ENCODE measurements at places on chromosomes 1 and 21.

DNA sequence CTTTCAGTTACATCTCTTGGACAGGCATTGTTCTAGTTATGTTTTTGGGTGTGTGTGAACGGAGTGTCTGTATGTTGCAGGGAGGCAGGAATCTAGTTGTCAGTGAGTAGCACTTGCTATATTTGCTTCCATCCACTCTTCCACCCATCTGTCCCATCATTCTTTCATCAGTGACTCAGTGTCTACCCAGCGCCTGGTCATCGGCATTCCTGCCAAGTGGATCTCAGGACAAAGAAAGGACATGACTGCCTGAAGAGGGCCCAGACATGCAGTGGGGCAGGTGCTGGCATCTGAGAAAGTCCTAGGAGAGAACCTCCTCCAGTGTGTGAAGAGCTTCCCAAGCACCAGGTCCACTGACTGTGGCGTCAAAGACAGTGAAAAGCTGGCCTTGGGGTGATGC is 27.3 kb upstream of the MAGOH start:
- DNase-seq, result no peak

DNA sequence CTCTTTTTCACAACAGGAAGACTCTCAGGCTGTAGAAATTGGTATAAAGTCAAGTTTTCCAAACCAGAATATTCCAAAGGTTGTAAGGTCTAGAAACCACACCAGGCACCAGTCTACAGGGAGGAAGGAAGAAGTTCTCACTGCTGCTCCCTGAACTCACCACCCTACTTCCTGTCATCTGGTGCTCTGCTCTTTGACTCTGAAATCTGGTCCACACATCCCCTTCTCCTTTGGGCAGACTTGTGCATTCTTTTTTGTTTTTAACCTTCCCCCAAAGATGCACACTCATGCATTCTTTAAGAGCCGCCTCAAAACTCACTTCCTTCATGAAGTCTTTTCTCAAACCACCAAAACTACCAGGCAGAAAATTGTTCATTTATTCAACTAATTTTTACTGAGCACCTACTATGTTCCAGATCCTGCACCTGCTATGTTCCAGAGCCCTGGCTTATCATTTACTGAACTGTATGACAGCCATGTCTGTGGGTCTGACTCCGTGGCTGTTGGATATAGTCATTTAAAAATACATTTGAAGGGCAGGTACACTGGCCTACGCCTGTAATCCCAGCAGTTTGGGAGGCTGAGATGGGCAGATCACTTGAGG is 30.1 kb upstream of the EPS15 start:
- no peak for DNase-seq

GRCh38 chr21:25515484-25516405 is 91.5 kb downstream of the MRPL39 start:
- DNase-seq, result no peak

DNA sequence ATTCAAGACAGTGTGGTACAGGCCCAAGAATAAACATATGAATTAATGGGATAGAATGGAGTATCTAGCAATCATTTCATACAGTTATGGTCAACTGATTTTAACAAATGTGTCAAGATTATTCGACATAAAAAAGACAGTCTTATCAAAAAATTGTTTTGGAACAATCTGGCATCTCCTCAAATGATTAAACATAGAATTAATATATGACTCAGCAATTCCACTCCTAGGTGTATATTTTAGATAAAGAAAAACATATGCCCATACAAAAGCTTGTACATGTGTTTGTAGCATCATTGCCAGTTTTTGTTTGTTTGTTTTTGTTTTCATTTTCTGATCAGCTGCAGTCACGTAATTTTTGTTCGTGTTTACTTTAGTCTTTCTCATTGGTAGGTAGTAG is 1188.3 kb downstream of the BRINP3 start:
- DNase-seq, result no peak

DNA sequence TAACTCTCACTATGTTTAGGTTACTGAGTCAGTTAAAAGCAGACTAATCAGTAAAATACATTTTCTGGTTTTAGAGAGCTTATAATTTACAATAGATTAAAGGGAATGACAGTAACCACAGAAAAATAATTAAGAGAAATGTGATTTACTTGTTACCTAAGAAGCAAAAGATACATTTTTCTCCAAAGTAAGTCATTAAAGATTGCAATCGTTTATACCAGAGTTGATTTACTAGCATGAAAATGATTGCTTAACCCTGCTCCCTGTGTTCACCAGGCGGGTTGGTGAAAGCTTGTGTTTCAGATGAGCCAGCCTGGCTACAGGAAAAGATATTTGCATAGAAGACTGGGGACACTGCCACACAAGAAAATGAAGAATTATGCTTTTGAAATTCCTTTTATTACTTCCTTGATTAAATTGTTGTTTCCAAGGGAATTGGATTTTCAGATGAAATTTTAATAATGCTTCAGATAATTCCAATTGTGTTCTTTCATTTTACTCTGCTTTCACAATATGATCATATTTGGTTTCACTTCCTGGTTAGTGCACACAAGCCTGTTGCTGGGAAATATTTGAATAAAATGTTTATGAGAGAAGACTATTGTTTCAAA is 27.9 kb downstream of the LRRC8B start:
- DNase-seq, result no peak

GRCh38 chr1:77347646-77348045 is 65.8 kb downstream of the AK5 start:
- no peak for DNase-seq

GRCh38 chr1:168000656-168001055 is 63.8 kb upstream of the MPC2 start:
- no peak for DNase-seq

DNA sequence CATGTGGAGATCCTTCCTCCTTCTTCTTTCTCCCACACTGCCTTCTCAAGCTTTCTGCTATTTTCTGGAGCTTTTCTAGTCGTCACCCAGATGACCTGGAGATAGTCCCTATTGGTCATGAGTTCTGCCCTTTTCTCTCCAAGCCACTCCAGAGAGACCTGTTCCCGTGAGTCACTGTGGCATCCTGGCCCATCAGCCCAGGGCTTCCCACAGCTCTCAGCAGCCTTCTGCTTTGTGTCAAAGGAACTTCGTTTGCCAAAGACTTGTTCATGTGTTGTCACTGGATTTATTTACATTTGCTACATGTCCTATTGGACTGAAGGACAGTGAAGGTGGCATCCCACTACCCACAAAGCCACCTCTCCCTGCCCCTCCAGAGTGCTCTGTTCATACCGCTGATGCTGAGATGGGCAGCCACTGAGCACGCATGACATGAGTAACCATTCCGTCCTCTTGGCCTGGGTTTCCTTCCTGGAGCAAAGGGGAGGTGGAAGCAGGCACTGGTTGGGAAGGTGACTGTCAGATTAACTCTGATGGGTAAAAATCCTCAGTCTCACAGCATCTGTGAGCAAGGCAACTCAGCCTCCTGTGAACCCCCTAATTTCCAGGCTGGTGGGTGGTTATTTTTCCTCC is 119.2 kb downstream of the EDEM3 start:
- no peak for DNase-seq

DNA sequence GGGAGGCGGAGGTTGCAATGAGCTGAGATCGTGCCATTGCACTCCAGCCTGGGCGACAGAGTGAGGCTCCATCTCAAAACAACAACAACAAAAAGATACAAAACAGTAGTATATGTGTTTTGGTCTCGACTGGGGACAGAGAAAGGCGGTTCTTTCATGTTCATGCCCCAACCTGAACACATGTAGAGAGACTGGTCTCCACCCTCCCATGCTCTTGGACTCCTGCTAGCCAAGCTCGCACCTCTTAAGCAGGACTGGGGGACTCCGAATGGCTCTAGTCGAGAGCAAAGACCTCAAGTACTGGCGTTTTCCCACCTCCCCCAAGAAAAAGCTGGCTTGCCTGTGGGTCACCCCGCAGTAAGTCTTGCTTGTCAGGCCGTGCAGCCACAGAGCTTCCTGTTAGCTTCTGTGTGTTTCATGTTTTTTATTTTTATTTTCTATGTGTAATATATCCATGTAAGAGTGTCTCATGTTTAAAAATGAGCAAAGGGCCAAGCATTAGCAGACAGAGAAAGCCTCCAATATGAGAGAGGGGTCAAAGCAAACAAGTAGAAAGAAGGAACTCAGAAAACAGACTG is 91.6 kb downstream of the SCCPDH start:
- DNase-seq, result no peak

DNA sequence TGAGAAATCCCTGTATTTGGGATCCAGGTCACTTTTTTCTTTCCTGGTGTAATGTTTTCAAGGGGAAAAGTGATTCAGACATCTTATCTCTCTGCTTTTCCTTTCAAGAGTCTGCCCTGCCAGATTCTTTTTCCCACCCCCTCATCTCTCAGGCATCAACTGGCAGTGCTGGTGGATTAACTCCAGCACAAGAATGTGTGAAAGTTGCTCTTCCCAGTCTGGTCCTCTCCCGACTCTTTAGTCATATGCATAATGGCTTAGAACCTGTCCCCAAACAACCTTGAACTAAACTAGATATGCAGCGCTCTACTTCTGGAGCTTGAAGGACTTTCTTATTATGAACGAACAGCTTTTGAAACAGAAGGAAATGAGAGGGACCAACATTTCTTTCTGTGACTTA is 88.5 kb downstream of the SLC44A5 start:
- DNase-seq, result no peak

DNA sequence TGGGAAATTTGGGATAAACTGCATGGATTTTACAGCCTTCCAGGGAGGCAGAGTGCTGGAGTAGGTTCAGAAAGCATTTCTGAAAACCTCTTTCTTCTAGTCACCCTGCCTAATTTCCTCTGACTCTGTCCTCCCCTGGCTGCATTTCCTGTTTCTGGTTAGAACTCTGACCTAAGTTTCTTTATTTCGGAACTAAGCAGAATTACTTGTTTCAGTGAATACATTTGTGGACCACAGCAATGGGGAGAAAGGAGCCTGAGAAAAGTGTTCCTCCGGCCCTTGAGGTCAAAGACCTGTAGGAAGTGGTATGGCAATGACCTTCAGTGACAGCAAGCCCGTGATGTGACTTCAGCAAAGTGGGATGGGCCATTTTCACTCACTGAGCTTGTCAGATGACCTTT is 173.4 kb upstream of the RUNX1 start:
- peak; percentile 32 for DNase-seq

- no peak for DNase-seq
These were observed 247.0 kb downstream of the USP25 start for GRCh38 chr21:15976807-15977206.

GRCh38 chr1:43466403-43466802 is 12.7 kb upstream of the HYI start:
- no peak for DNase-seq

DNA sequence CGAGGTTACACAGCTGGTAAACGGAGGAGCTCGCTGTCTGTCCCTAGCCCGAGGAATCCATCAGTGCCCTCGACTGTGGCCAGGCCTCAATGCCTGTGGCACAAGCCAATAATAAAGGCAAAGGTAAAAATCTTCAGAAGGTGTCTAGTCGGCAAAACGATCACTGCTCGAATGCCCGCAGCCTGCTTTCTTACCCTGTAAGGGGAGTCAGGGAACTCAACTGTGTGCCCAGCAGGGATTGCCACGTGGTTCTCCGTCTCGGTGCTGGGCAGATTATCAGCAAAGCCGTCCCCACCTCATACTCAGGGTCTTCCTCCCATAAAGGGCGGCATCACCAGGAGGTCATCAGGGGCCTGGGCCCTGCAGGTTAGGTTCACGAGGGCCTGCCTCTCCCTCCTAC is 103.4 kb downstream of the PAX7 start:
- DNase-seq, result no peak

DNA sequence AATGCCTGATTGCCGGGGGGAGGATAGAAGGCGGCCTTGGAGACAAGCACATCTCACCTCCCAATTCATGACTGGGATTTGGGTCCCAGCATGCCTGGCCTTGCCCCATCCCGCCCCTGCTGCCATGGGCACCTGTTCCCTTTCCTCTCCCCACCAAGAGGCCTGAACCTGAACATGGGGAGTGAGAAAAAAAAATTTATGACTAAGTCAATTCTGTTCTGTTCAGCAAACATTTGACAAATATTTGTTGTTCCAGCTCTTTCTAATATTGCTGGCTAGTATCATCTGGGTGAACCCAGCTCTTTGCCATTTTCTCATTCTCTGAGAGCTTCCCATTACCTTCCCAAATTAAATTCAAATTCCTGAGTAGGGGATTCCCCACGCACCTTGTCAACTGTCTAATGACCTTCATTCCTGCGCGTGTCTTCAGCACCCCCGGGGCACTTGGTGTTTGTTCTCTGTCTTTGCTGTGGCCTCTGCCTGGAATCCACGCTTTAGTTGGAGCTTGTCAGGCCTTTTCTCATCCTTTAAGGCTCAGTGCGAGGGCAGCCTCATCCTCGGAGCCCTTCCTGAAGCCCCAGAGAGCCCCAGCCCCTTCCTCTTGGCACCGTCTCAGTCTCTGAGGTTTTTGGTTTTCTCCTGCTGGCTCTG is 42.8 kb downstream of the ARHGEF10L start:
- DNase-seq, result no peak

- DNase-seq, result no peak
These were observed 610 bp downstream of the DRAXIN start for GRCh38 chr1:11691928-11692711.

- DNase-seq, result no peak
These were observed 55.0 kb upstream of the PTGFRN start for GRCh38 chr1:116854716-116855115.

GRCh38 chr1:93579891-93580290 is 101.7 kb downstream of the BCAR3 start:
- DNase-seq, result no peak

- DNase-seq, result no peak
These were observed 10.6 kb downstream of the ACTL8 start for GRCh38 chr1:17765444-17766411.

GRCh38 chr1:77430966-77431690 is 149.3 kb downstream of the AK5 start:
- DNase-seq, result peak; percentile 57

- no peak for DNase-seq
These were observed 11.1 kb downstream of the PDZK1 start for GRCh38 chr1:145695821-145696629.

DNA sequence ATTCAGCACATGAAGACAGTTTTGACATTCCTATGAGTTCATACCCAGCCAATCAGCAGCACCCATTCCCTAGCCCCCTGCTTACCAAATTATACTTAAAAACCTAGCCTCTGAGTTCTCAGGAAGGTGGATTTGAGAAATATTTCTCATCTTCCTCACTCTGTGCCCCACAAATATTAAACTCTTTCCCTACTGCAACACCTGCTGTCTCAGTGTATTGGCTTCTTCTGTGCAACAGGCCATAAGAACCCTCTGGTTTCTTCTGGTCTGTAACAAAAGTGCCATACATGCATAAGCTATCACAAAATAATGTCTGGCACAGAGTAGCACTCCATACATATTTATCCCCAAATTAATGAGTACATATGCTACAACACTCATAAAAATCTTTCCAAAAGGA is 387.4 kb upstream of the CAMK1G start:
- DNase-seq, result no peak

- DNase-seq, result no peak
These were observed 30.8 kb upstream of the TSNAX start for GRCh38 chr1:231497629-231498152.

- peak; percentile 76 for DNase-seq
These were observed 2.8 kb downstream of the IFI16 start for GRCh38 chr1:159012495-159012894.

DNA sequence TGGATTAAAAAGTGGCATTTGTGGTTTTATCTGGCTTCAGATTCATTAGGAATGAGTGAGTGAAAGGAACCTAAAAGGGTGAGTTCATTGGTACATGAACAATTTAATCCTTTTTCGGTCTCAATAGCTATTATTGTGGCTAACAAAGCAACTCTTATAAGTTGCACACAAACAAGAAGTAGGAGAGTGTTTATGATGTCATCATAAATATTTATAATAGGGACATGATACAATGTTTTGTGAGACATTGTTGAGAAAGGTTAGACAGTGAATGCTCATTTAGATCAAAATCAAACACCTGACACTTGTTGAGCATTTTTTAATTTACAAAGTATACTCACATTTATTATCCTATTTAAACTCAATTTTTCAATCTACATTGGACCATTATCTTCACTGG is 363.4 kb downstream of the PDE4B start:
- DNase-seq, result no peak
